CD4-positive, CD25-positive, alpha-beta regulatory T cell (primary cell): ENCODE measurements at places on chromosomes 7 and 10. TPM values are rescaled to one million over a fixed set of nuclear protein-coding genes. Genes with fewer than 3 reads are reported as not detected.

The PLAU gene
- not detected for polyA plus RNA-seq

The TUBB8 gene
- polyA plus RNA-seq, result not detected

The HOXA7 gene
- not detected for polyA plus RNA-seq

The PLCE1 gene
- polyA plus RNA-seq, result 0.05 TPM

The NPSR1 gene
- not detected for polyA plus RNA-seq

The BTBD16 gene
- 0.15 TPM for polyA plus RNA-seq

The PTF1A gene
- not detected for polyA plus RNA-seq

The CRTAC1 gene
- not detected for polyA plus RNA-seq

The ITGB8 gene
- 0.06 TPM for polyA plus RNA-seq

The LRGUK gene
- not detected for polyA plus RNA-seq

The GBX1 gene
- polyA plus RNA-seq, result not detected

The ZFAND2A gene
- 63.2 TPM for polyA plus RNA-seq
